ENCODE measurements at places on chromosomes 3 and 15.

DNA sequence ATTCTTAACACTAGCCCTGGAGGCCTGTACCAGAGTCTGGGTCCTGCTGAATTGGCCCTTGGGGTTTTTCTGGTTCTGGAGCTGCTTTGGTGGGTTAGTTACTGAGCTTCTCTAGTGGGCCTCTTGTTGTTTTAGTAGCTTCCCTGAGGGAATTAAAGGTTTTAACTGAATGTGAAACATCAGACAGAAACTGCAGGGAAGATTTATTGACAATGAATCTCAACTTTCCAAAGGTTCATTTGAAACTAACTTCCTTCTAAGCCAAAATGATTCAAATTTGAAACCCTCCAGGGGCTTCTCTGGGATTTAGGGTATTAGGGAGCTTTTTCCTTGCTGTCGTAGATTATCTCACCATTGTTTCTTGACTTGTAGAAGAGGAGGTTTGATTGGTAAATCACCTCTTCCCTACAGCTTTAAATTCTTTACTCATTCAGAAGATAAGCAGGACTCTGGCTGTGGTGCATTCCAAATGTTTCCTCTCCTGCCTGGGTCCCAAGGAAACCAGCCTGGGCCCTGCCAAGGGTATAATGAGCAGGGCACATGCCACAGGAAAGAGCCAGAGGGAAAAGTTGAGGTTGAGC lies 71.0 kb downstream of the TP63 start:
- DNase-seq: no peak

DNA sequence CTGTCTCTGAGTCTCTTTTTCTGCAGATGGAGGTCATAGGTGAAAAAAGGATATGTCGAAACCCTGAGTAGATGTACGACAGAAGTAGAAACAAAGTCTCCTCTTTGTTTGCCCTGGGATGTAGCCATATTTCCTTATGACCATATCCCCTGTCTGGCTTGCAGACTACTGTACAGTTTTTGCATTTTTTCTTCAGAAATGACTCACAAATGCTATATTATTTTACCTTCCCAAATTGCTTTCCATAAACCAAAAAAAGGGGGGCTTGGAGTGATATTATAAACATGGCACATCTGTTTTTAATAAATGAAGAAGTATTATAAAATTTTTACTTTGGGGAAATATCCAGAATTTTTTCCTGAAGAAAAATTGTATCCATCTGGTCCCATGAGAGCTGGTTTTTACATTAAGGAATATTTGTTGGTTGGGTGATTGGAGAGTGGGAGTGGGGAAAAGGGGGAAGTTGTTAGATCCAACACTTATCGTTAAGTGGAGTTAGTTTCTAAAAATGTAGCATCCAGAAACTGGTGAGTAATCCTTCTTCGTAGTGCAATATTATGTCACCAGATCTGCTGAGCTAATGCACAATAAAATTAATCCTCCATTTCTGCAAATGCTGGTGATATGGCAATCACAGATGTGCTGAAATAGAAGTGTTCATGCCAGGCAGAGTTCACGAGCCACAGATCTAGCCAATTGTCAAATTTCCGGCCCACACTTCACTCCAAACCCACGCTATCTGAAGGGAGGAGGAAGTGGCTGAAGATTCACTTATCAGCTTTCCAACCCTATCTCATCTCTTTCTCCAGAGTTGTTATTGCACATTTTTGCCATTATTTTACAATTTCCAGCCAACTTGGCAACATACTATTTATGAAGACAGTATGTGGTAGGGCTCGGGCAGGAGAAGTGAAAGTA lies 313.6 kb upstream of the ATP11B start:
- DNase-seq: no peak

DNA sequence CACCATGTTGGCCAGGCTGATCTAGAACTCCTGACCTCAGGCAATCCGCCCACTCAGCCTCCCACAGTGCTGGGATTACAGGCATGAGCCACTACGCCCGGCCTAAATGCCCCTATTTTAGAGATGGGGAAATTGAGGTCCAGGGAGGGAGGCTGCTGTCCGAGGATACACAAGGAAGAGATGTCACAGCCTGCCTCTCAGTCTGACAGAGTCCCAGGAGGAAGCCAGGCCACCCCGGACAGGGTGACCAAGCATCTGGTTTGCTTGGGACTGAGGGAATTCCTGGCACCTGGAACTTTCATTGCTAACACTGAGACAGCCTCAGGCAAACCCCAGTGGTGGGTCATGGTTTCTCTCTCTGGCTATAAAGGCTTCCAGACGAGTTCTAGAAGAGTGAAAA lies 30.6 kb upstream of the ADAMTS7 start:
- DNase-seq: no peak

DNA sequence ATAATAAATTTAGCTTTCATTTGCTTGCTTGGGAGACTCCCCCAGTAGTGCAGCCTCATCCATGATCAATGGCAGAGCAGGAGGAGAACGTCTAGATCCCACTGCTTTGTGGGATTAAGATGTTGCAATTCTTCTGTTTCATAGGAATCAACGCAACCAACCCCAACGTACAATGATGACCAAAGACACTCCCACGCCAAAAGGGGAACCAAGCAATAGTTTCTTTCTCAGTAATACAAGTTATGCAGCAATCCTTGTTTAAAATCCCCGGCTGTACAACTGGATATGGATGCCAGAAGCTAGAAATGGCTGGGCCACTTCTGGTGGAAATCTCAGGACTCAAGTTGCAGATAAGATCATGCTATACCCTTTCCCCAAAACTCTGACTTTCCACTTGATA lies 411.2 kb downstream of the VPS13C start:
- DNase-seq: no peak

DNA sequence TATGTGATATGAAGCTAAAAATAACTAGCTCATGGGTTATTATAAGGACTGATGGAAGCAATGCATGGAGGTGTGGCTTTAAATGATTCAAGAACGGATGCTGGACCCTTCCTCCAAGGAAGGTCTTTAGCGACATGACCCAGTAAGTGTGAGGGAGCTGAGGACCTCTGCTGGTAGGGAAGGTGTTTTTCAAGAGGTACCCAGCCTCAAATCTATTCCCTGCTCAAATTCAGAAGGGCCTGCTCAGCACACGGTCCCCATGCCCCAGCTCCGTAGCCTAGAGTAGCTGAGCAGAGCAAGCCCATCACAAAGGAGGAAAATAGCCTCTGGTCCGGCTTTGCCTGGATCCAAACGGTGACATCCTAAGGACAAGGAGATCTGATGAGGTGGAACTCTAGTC lies 266.2 kb upstream of the IGF1R start:
- DNase-seq: no peak

DNA sequence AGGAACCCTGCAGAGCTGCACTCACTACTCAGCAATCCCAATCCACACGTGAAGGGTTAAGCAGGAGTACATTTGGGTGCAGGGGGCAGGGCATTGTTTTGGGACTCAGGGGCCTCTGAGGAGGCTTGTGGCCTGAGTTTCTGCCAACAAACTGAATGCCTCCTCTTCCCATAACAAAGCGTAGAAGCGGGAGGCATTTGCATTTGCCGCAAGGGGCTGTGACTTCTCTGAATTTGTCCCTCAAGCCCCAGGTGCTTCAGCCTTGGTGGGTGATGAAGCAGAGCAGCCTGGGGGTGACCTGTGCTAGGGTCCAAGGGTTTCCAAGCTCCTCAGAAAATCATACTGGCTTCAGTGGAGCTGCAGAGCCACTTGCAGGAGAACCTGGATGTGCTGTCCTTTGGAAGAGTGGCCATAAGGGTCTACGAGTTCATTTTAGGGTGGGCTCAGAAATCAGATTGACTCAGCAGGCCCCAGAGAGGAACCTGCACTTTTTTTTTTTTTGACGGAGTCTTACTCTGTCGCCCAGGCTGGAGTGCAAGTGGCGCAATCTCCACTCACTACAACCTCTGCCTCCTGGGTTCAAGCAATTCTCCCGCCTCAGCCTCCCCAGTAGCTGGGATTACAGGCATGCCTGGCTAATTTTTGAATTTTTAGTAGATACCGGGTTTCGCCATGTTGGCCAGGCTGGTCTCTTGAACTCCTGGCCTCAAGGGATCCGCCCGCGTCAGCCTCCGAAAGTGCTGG lies 1.4 kb upstream of the RPSA start:
- no peak for DNase-seq
